Activated CD4-positive, alpha-beta T cell treated with anti-CD3 and anti-CD28 coated beads, Interleukin-2, amount 10 ng/mL, durations not matched to agents 7 days and 5 days (primary cell): ENCODE measurements at places on chromosomes 7 and 10.

- no peak for DNase-seq
Measured at GRCh38 chr10:6603142-6604125, 23.4 kb upstream of the PRKCQ start.

- no peak for DNase-seq
Measured at GRCh38 chr10:128083191-128083895, 42.9 kb downstream of the MKI67 start.

GRCh38 chr10:119347181-119347974, 140.0 kb downstream of the GRK5 start:
- no peak for DNase-seq

- no peak for DNase-seq
Measured at GRCh38 chr7:3332308-3332707, 31.3 kb downstream of the SDK1 start.
